ENCODE measurements at places on chromosomes 6 and 20. TPM values are rescaled to one million over a fixed set of nuclear protein-coding genes. Genes with fewer than 3 reads are reported as not detected.

DNA sequence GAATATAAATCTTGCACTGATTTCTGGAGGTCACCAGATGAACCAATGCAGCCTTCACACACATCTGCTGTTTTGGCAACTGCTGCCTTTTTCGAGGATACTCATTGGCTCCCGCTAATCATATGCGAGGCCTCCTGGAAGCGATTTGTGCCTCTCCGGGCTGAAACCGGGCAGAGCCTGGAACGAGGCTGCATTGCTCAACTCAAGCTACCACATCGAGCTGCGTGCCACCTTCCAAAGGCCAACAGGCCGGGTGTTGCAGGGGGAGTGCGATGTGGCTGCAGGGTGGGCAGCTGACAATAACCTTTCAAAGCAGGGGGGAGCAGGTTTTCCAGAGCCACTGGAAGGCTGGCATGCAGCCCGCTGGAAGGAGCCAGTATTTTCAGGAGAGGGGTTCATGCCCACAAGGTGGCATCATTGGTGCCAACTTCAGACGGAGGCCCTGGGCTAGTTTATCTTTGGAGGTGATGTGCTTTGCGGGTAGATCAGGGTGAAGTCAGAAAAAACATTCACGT is 122.6 kb upstream of the IFNGR1 start:
- peak; percentile 21 for DNase-seq

GRCh38 chr6:136077834-136078576 is 172.1 kb downstream of the MTFR2 start:
- peak; percentile 61 for DNase-seq

GRCh38 chr6:21611485-21611884 is 17.9 kb downstream of the SOX4 start:
- no peak for DNase-seq

- DNase-seq, result no peak
Observed at GRCh38 chr6:154433477-154434241, 76.8 kb downstream of the CNKSR3 start.

GRCh38 chr20:20060234-20060998 is 8.1 kb downstream of the CFAP61 start:
- no peak for DNase-seq

- DNase-seq, result peak; percentile 45
Observed at GRCh38 chr20:62367136-62367632, at the start of gene LAMA5. Gene LAMA5, minus strand, starts transcription at chr20:62367312. Its CDS starts 67 bp downstream, at chr20:62367245.

XKR7 gene
- not detected for total RNA-seq

IL17A gene
- not detected for total RNA-seq

TSHZ2 gene
- 2.3 TPM for total RNA-seq
